Uterus (tissue), 4 donors: ENCODE measurements at places on chromosomes 3 and 15.

GRCh38 chr3:126951561-126951960, 31.4 kb upstream of the PLXNA1 start:
- no peak for DNase-seq

- peak; percentile 71 for DNase-seq
Observed at GRCh38 chr15:89647191-89647851, 7.9 kb downstream of the KIF7 start.

GRCh38 chr3:142808103-142808917, 80.6 kb downstream of the PCOLCE2 start:
- DNase-seq = no peak

GRCh38 chr3:95588473-95588872, 1225.9 kb upstream of the EPHA6 start:
- no peak for DNase-seq
